ENCODE measurements at places on chromosomes 4 and X.

DNA sequence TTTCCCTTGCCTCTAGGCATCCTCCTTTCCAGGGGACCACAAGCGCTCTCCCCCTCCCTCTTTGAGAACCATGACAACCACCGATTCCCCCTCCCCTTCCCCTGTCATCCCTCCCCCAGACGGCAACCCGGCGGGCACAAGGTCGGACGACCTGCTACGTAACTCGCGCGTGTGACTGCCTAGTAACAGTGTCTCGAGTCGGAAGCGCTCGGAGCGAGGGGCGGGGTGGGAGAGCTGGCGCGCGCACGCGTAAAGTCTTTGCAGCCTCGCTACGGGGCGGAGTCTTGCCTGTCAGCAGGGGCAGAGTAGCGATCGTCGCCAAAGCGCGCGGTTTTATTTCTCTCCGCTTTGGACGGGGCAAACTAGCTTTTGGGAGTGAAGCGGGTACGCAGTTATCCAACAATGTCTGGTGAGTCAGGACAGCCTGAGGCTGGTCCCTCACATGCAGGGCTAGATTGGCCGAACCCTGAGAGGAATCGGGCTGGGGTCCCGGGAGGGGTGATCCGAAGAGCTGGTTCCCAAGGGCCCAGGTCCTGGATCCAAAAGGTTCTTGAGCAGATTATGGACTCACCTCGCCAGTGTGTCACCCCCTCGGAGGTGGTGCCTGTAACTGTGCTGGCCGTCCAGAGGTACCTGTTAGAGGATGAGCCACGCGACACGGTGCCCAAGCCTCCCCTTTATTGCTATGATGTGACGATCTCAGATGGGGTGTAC lies at the start of gene RADX:
Gene RADX, plus strand, starts transcription at position 300 of the 714 bp plus-strand sequence. Its CDS starts 103 bp downstream, at position 403.
- peak; percentile 68 for DNase-seq

DNA sequence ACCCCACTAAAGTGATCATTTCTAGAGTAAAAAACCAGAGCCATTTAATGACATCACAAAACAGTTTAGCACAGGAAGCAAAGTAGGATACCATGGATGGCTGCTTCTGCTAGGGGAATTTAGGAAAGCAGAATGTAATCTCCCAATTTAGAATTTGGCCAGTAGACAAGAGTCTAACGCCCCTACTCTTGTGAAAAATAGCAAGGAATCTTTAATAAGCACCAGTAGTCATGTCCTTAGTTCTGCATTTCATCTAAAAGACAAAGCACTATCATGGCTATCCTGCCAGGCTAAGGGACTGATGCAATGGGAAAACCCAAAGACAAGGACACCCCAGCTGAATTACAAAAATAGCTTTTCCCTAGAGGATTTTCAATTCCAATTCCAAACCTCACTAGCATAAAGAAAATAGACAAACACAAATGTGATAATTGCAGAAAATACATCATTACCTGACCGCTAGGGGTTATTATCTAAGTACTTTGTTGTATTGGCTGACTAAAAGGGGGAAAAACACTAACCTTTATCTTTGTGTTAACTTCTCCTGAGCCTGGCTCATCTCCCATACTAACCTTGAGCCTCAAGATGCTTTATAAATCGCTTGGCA lies 2.6 kb upstream of the AMMECR1 start:
- DNase-seq = no peak

GRCh38 chrX:150873616-150874015 lies 24.9 kb downstream of the CD99L2 start:
- DNase-seq = peak; percentile 47

- DNase-seq = no peak
Observed at GRCh38 chr4:26856906-26857277, 3.7 kb upstream of the STIM2 start.

DNA sequence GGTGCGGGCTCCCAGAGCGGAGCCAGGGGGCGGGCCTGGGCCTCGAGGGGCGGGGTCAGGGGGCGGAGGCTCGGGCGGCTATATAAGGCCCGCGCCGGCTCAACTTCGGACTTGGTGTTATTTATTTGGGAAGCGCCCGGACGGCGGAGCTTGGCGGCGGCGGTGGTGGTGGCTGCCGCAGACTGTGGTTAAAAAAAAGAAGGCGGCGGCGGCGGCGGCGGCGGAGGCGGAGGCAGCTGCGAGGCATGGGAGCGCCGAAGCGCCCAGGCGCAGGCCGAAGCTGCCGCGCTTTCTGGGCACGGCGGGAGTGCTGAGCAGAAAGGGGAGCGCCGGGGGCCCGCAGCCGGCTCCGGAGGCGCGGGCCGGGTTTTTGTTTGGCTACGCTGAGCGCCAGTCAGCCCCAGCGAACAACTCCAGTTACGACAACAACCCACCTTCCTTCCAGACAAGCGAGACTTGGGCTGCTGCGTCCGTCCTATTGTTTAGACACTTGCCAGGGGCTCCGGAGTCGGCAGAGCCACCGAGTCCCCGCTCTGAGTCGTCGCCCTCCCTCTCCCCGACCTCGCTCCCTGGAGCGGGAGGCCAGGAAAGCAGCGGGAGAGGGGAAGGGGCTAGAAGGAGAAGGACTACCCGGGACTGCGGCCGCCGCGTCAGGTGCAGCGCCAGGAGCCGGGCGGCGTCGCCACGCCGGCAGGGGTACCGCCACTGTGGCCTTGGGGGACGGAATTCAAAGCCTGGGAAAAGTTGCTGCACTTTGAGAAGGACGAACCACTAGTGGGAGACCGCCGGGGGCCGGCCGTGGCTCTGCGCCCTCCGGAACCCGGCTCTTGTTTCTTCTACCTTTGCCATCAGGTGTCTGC lies at the start of gene SLIT2:
Gene SLIT2, plus strand, starts transcription at position 110 of the 860 bp plus-strand sequence. CDS start 1,911 bp downstream, outside the sequence.
- peak; percentile 55 for DNase-seq

All from mammary epithelial cell (primary cell).